Stimulated activated CD8-positive, alpha-beta memory T cell treated with anti-CD3 and anti-CD28 coated beads, Interleukin-7, amount 100 ng/mL, for 4 hours (primary cell): ENCODE measurements at places on chromosomes 11 and 22.

- no peak for DNase-seq
These were observed 7.0 kb downstream of the GAL start for GRCh38 chr11:68691402-68691784.

- no peak for DNase-seq
These were observed 17.1 kb downstream of the CFAP300 start for GRCh38 chr11:102064316-102064715.

- DNase-seq, result no peak
These were observed 32.1 kb upstream of the WNT7B start for GRCh38 chr22:46008836-46009596.

- no peak for DNase-seq
These were observed 17.2 kb upstream of the KLHL35 start for GRCh38 chr11:75450236-75450635.

DNA sequence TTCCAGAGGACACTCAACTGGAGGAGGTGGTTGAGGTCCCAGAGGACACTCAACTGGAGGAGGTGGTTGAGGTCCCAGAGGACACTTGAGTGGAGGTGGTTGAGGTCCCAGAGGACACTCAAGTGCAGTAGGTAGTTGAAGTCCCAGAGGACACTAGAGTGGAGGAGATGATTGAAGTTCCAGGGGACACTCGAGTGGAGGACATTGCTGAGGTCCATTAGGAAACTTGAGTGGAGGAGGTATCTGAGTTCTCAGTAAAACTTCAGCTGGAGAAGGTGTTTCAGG, 39.7 kb downstream of the ZNF195 start:
- DNase-seq, result no peak

DNA sequence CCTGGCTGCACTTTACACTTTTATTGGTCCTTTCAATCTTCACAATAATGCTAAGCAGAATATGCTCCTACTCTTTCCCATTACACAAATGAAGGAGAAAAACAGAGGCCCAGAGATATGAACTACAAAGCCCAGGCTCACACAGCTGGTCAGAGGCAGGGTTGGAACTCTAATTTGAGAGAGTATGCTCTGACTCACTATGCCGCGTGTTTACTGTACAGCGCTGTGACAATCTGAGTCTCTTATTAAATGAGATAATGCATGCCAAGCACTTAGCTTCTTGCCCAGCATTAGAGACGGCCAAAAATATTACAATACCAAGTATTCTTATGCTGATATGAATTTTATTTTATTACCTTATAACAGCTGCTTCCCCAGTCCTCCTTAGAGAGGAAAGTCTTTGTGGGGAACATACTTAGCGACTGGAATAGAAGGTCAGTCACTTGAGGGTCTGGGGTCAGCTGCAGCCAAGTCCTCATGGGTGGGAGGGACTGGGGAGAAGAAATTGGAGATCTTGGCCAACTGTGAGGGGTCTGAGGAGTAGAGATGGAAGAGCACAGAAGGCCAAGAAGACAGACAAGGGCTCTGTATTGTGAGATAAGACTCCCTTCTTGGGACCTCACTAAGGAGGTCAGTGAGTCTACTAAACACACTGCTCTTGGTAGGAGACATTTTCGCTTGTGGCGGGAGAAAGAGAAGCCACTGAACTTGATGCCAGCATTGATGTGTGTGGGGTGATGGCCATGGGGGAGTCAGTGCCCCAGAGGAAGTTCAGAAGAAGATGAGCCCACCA, 150.8 kb upstream of the TIMP3 start:
- no peak for DNase-seq

DNA sequence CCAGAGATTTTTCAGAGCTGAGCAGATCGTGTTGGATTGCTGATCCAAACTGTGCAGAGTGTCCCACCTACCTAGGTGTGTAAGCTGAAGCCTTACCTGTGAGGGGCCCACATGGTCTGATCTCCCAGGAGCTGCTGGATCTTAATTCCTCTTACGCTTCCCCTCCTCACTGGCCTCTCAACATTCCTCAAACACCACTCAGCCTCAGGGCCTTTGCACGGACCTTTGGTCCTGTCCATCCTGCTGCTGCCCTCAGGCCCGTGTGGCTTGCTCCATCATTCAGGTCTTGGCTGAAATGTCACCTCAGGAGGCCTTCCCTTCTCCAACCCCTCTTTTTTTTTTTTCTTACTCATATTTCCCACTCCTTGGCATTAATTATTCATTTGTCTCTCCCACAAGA, 21.1 kb upstream of the RAB1B start:
- no peak for DNase-seq
